GM13976 (cell line): ENCODE measurements at places on chromosomes 1 and 21.

DNA sequence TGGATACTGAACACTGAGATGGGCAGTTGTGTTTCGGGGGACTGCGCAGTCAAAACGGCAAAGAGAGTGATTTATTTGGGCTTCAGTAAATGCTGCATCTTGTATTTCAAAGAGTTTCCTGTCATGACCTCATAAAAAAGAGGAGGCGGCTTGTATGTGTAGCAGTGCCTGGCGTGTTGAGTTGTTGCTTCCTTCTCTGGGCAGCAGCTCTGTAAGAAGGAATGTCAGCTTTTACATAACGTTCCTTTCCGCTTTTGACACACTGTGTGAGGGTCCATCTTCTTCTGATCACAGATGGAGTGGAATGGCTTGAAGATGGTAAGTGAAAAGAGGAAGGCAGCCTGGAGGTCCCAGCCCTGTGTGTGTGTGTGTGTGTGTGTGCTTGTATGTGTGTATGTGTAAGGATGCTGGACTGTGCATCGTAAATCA, 941 bp downstream of the ELAVL4 start:
- no peak for DNase-seq

DNA sequence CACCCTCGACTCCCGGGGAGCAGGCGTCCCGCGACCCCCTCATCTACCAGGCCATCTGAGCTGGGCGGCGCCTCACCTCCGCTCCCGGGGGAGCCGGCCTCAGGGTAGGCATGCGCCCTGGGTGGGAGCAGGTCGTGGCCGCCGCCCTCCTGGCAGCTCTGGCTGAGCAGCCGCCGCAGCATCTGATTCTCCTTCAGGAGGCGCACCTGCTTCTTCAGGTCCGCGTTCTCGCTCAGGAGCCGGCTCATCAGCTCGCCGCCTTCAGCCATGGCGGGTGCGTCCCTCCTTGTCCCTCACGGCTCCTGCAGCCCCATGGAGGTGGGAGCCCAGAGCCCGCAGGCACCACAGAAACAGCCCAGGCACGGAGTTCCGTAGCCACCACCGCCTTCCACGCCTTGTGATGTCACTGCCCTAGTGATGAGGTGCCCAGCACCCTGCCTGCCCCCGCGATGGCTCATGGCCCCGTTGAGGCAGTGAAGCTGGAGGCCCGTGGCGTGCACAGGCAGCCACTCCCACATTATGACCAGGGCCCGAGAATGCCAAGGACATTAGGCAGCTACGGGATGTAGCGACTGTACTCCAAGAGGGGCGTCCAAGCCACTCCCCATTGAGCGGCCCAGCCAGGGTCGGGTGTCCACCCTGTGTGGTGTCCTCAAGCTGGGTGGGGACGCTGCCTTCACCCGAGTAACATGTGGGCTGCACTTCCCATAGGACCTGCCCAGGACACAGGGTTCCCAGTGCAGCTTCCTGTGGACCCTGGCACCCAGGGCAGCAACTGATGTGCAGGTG, 1.5 kb downstream of the SPATC1L start:
- no peak for DNase-seq

DNA sequence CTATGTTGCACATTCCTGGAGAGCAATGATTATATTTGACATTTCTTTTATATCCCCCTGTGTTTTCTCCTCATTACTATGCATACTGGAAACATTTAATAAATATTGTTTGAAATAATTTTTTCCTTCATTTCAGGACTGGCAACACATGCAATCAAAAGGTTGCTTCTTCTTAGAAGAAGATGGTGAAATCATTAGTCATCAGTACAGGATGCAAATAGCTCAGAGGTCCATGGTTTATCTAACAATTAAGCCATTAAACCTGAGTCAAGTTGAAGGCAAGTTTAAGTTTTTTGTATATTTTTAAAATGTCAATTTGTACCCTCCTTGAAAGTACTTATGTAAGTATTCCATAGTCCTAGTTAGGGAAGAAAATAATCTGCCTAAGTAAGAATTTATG, 22.5 kb downstream of the EFCAB7 start:
- no peak for DNase-seq

- DNase-seq: no peak
Observed at GRCh38 chr1:10146391-10146790, 64.0 kb upstream of the KIF1B start.

GRCh38 chr1:67970088-67970487, 80.3 kb downstream of the DIRAS3 start:
- no peak for DNase-seq

- DNase-seq: no peak
Observed at GRCh38 chr1:93036672-93037071, 42.4 kb upstream of the MTF2 start.

DNA sequence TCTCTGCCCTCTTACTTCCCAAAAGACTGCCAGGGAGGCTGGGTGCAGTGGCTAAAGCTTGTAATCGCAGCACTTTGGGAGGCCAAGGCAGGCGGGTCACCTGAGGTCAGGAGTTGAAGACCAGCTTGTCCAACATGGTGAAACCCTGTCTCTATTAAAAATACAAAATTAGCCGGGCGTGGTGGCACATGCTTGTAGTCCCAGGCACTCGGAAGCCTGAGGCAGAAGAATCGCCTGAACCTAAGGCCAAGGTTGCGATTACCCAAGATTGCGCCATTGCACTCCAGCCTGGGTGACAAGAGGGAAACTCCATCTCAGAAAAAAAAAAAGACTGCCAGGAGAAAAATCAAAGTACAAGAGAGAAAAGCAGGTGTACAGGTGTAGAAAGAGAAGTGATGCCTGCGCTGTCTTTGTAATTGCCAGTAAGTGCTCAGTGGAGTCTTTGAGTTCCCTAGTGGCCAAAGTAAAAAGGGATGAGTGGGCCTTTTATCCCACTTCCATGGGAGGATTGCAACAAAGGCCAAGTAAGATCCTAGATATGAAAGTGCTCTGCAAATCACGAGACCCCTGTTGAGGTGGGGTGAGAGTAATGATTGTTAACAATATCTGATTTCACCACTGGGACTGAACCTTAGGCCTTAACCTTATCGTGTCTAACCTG, 94.7 kb upstream of the WNT4 start:
- DNase-seq: no peak

DNA sequence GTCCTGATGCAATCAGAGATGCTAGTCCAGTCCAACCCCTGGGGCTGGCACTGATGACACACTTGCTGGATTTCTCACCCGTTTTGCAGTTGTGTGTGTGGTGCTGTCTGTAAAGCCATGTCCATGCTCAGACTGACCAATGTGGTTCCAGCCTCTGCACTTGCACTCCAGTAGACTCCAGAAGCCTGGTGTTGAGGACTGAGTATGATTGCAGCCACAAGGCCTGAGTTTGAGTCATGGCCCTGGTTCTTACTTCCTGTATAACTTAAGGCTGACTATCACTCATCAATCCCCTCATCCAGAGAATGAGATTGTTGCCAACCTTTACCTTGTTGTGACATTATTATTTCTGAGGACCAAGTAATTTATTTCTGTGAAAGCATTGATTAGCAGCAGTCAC, 34.8 kb upstream of the IKBKE start:
- DNase-seq: no peak

DNA sequence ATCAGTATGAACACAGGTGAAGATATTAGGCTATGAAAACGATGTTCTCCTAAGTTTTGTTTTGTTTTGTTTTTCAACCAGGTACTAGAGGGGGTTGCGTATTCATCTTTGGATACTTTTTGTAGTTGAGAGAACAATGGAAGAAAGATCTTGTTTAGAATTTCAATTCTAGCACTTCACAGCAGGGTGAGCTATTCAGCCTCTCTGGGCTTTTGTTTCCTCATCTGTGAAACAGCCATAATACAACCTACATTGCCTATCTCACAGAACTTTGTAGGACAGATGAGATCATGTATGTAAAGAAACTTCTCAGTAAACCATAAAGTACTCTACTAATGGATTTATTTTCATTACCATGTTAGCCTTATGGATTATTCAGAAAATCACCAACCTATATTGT, 199.5 kb downstream of the GPATCH2 start:
- DNase-seq: no peak

DNA sequence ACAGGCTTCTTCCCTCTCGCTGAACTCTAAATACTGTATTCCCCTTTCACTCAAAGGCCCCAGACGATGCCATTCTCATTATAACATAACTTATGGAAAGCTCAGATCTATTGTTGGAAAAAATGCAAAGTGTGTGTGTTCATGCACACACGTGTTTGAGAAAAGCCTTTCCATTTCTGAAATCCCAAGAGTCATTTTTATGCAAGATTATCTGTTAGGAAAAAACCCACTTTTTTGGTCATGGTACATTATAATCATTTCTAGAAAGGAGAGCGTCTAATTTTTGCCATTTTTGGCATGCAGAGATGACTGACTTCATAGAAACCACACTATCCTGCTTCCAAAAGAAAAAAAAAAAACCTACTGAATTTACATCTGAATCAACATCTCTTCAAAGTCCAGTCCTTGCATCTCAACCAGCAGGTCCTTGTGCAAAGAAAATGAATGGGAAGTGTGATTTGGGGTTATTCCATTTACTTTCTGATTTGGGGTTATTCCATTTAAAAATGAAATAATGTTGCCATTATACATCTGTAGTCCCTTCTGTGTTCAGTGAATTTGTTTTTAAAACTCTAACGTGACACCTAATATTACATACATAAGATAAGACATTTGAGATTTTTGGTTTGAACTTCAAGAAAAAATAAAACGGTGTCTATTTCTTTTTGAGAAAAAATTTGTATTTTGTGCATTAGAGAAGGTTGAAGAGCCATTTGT, 150.3 kb downstream of the DHRS3 start:
- DNase-seq: no peak

GRCh38 chr1:223355699-223356098, 8.3 kb downstream of the SUSD4 start:
- no peak for DNase-seq

GRCh38 chr21:33993286-33994231, 78.0 kb upstream of the ATP5PO start:
- DNase-seq: no peak

DNA sequence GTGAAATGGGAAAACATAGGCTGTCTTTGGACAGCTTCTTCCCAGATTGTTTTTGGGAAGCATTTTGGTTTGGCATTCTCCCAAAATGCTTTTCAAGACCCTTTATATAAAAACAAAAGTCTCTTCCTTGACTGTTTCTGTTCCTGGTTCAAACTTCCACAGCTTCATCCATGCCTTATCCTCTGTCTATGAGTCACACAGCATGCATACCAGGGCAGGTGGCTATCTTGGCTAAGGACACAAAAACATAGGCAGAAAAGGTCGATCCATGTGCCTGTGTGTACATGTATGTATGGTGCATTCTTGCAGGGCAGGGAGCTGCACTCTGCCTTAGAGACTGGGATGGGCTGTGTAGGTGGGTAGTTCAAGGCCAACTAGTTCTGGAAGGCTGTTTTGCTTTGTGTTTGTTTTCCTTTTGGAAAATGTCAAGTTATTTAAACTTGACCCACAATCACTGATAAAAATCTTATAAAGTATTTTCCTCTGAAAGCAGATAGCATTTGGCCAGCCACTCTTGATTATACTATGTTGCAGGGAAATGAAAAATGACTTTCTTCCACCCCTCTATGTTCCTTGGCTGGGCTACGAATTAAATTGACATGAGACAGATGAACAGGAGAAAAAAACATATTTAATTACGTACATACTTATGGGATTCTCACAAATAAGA, 437.0 kb downstream of the SIPA1L2 start:
- DNase-seq: no peak

DNA sequence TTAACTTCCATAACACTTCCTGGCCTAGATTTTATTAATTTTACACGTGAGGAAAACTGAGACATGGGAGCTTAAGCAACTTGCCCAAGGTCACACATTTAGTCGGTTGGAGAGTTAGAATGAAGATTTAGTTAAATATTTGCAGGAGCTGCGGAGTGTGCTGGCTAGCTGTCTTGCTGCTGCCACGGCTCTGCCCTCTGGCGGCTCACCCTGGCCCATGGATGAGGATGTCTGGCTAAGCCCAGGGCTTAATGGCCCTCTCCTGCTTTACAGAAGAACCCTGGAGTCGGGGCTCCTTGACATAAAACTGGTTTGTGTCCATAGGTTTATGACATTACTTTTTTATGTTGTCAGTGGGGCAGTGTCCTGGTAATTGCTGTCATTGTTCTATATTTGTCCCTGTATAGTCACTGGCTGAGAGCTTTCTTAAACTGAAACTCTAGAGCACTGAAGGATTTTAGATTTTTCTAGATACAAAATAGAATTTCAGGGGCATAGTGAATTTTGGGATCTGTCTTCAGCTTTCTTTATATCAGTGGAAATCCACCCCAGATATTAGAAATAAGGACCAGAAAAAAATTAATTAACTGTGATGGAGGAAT, 88.9 kb upstream of the WLS start:
- no peak for DNase-seq

DNA sequence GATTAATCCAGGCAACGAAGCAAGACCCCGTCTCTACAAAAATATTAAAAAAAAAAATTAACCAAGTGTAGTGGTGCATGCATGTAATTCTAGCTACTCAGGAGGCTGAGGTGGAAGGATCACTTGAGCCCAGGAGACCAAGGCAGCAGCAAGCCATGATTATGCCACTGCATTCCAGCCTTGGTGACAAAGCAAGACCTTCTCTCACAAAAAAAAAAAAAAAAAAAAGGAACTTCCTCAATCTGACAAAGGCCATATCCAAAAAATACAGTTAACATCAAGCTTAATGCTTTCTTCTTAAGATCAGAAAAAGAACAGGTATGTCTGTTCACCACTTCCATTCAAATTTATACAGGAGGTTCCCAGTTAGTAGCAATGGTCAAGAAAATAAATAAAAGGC, 54.4 kb downstream of the EVI5 start:
- DNase-seq: no peak

DNA sequence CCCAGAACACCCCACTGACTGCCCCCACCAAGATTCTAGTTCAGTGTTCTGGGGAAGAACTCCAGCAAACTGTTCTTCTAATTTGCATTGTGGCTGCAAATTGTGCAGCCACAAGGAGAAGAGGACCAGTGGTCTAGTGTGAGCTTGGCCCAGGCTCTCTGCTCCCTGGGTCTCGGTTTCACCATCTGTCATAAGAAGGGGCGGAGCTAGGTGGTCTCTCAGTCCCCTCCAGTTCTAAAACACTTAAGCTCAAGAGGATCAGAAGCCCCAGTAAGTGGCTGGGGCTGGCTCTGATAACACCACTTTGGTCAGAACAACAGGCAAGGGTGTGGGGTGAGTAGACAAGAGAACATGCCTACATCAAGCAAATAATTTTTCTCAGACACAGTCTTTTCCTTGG, 99.9 kb downstream of the BEND5 start:
- no peak for DNase-seq

- no peak for DNase-seq
Observed at GRCh38 chr1:157170677-157171515, 32.7 kb upstream of the ETV3 start.

DNA sequence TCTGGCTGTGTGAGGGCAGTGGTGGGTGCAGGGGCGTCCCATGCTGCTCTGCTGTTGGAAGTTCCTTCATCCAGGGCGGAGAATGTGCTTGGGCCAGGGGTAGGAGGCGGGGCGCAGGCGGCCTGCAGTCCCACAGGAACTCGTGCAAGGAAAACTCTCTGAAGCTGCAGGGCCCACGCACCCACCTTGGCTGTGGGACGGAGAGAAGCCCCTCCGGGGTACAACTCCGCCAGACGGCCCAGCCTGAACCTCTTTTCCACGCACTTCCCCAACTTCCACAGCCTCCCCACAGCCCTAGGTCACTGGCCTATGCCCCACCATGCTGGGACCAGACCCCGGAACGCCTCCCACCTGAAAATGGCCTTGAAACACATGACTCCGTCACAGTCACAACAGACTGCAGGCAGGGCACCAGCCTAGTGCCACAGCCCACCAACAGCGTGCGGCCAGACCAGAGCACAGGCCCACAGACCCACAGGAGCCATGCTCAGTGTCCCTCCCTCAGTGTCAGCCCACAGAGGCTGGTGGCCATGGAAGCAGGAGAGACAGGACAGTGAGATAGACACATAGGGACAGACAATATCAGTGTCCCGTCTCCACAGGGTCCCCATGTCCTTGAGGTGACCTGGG, 47.8 kb downstream of the WNT9A start:
- no peak for DNase-seq
